ENCODE measurements at places on chromosomes 6 and 20. TPM values are rescaled to one million over a fixed set of nuclear protein-coding genes. Genes with fewer than 3 reads are reported as not detected.

The LST1 gene
- 4.1 TPM for total RNA-seq

The RNF144B gene
- 8.4 TPM for total RNA-seq

The HEY2 gene
- 9.0 TPM for total RNA-seq

GRCh38 chr6:111952821-111953540 lies 79.7 kb upstream of the FYN start:
- no peak for DNase-seq

DNA sequence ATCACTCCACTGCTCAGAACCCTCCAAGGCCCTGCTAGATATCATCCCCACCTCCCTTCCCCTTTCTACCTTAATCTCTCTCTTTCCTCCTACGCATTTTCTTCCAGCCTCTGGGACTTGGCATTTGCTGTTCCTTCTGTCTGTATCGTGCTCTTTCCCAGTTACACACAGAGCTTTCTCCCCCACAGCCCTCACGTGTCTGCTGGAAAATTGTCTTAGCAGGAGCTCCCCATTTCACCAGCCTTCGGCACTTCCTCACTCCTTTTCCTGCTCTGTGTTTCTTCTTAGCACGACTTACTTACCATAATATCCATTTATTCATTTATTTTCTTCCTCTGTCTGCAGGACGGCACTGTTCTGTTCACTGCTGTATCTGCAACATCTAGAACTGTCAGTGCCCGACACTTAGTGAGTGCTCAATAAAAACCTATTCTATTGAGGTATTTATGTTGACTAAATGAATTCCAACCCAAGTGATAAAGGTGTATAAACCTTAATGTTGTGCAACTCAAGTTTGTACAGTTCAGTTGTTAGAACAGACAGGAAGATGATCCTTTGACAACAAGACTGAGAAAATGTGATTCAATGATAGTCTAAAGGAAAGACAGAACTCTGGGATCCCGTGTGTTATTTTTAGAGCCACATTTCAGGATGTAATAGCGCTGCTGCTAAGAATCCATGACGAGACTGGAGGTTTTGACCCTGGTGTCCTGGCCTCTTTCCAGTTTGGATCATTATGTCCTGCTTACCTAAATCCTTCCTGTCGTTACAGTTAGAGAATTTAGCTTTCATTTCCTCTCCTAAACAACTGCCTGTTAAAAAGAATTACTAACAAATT lies 170.1 kb upstream of the LAMP5 start:
- DNase-seq, result no peak

All from gastrocnemius medialis (tissue), 4 donors.